Naive B cell (primary cell): ENCODE measurements at places on chromosomes 6 and 20.
A peak's percentile ranks its signal among the peaks of the same experiment; 100 is the strongest.

DNA sequence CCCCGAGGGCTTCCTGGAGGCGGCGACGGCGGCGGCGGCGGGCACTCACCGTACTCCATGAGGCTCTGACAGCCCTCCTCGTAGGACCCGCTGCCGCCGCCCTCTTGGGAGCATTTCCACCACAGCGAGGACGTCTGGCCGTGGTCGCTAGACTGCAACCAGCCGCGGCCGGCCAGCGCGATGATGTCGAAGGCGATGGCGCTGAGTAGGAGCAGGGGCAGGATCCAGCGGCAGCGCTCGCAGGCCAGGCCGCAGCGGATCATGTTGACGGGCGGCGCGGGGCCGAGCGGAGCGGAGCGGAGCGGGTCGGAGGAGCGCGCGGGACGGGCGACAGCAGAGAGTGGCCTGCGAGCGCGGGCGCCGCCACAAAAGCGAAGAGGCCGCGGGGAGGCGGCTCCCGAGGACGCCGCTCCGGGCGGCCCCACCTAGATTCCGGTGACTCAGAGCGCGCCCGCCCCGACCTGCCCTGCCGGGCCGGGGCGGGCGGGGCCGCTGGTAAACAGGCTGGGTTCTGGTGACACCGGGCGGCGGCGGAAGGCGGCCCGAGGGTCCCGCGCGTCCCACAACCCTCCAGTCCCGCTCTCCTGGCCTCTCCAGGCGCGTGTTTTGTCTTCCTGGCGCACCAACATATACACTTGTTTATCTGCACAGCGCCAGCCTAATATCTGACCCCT is at the start of gene PERP:
TSS of gene PERP (minus strand) at position 342 of the 674 bp plus-strand sequence. CDS start at position 263, 79 bp downstream.
- DNase-seq: peak; percentile 29

GRCh38 chr6:42530751-42531150 is 33.1 kb upstream of the UBR2 start:
- DNase-seq: no peak

DNA sequence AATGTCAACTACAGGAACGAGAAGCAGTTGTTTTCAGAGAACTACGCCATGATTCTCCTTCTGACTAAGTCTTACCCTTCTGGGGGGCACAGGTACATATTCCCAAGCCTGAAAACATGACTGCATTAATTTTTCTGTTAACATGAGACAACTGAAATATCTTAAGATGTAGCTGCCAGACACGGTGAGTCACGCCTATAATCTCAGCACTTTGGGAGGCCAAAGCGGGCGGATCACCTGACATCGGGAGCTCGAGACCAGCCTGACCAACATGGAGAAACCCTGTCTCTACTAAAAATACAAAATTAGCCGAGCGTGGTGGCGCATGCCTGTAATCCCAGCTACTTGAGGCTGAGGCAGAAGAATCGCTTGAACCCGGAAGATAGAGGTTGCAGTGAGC is 21.7 kb downstream of the TBC1D20 start:
- DNase-seq: no peak

GRCh38 chr6:90643381-90643780 is 56.5 kb upstream of the MAP3K7 start:
- DNase-seq: no peak
